Stimulated activated CD8-positive, alpha-beta memory T cell treated with anti-CD3 and anti-CD28 coated beads, Interleukin-7, amount 100 ng/mL, for 1 hour (primary cell): ENCODE measurements at places on chromosomes 5 and 9.

DNA sequence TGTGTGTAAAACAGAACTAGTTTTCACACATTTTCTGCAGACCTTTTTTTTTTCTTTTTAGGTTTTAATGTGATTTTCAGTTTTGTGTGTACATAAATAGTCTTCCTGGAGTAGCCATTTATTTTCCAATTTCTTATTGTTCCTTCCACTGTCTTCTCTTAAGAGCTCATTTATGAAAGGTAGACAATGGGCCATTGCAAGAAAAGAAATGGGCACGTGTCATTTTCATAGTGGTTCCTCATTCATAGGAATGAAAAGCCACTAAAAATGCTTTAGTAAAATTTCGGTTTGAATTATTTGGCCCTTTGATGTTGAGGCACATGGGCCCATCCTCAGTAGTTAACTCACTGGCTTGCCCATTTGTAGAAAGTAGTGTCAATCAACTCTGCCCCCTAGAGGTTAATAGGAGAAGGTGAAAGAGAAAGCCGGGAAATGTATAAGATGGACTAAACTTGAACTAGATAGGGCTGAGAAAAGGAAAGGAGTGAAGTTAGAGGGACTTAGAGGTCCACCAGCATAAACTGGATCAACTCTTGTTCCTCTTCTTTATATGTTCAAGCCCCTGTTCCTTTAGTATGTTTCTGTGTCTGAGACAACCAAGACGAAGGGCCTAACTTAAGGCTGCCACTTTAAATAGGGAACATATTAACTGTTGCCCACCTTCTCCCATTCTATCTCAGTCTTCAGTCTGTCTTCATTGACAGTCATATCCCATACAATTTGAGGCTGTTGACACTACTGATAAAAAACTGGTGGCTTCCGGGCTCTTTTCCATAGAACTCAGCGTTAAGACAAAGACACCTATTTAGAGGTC lies 72.6 kb downstream of the SMARCA2 start:
- DNase-seq: no peak

DNA sequence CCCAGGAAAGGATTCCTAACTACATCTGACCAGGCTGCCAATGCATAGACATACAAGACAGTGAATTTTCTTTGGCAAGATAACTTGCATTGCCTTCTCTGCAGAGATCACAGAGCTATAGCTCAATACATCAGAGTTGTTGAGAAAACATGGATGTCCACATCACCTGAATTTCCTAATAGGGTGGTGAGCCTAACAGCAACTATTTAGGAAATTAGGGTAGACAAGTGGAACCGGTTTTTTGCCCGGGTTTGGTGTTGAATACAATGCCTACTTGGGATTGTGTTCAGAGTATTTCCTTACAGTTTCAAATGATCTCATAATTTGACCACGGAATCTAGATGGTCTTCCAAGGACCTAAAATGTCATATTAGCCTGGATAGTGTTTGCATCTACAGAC lies 262.7 kb downstream of the KIF4B start:
- no peak for DNase-seq

GRCh38 chr5:69136293-69136692 lies 30.7 kb upstream of the CCNB1 start:
- no peak for DNase-seq

- no peak for DNase-seq
These were observed 39.8 kb downstream of the FOXI1 start for GRCh38 chr5:170145462-170145861.

- DNase-seq: no peak
These were observed 216.8 kb upstream of the TBC1D2 start for GRCh38 chr9:98472216-98472615.

GRCh38 chr9:12194731-12195130 lies 498.5 kb upstream of the TYRP1 start:
- DNase-seq: no peak

DNA sequence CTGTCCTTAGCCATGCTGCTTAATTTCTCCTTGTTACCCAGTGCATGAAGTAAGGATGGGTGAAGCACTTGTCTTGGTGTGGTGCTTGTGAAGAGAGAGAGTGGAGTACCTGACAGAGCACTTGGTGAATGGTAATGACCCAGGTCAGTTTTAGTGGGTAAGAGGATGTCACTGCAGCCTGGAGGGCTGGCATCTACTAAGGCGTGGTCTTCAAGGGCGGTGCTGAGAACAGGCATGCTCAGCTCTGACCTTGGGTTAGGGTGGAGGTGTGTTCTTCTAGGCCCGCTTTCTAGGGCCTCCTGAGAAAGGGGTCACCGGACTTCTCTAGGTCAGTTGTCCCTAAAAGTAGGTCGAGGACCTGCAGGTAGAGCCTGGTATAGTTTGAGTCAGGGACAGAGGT lies 25.7 kb downstream of the SH3GL2 start:
- no peak for DNase-seq

GRCh38 chr9:13372510-13372909 lies 93.0 kb upstream of the MPDZ start:
- DNase-seq: no peak

DNA sequence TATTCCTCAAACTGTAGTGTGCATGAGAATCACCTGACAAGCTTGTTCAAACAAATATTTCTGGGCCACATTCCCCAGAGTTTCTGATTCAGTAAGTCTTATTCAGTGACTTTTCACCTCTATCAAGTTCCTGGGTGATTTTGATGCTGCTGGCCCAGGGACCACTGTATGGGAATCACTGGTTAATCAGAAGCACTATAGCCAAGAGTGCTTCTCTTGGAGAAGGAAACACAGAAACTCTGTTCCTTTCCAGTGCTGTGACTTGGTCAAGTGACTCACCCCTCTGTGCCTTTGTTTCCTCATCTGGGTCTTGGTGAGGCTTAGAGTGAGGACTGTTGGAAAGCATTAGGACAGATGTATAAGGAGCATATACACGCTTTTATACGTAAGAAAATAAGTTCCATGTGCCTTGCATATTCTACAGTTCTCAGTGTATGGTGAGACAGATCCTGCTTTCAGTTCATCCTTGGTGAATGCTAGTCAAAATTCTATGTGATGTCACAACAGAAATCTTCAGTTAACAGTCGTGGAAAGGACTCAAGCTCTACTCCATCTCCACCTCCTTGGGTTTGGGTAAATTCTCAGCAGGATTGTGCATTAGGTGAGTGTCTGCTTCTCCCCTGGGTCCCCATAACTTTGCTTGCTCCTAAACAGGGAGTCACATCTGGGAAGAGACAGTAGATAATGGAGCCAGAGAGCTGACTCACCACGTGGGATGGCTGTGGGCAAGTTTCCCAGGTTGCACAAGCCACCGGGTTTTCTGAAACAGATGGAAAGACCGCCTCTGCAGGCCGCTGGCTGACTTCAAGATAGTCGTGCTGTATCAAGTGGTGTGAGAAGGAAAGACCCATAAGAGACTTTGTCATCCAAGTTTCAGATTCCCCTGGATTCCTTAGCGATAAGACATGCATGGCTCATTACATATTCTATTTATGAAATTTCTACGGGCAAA lies 117.0 kb downstream of the NXNL2 start:
- DNase-seq: no peak

DNA sequence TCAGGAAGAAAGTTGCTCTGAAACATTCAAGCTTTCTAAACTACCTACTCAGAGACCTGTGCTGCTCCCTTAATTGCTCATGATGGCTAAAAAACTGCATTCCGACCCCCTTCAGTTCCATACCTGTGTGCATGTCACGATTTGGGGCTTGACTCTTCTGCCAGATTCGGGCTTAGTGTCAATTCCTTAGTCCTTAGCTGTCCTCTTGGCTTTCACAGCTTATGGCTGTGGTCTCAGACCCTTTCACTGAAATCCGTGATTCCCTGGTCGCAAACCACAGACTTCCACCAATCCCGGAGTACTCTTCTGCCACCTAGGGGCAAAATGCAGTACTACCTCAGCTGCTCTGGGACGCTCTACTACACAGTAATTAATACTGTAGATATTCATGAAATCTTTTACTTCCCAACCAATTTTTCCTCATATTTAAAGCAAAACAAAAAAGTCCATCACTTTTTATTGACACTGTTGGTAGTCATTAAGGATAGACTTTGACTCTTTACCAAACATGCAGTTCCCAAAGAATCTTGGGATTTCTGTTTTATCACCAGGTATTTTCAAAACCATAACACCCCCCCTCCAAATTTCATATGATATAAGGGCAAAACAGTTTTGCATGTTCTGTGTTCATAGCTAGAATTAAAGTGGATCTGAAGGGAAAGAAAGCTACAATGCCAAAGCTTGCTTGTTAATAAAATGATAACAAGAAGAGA lies 617.4 kb downstream of the SLCO4C1 start:
- no peak for DNase-seq

- no peak for DNase-seq
These were observed 22.2 kb upstream of the ERAP2 start for GRCh38 chr5:96854067-96854466.

DNA sequence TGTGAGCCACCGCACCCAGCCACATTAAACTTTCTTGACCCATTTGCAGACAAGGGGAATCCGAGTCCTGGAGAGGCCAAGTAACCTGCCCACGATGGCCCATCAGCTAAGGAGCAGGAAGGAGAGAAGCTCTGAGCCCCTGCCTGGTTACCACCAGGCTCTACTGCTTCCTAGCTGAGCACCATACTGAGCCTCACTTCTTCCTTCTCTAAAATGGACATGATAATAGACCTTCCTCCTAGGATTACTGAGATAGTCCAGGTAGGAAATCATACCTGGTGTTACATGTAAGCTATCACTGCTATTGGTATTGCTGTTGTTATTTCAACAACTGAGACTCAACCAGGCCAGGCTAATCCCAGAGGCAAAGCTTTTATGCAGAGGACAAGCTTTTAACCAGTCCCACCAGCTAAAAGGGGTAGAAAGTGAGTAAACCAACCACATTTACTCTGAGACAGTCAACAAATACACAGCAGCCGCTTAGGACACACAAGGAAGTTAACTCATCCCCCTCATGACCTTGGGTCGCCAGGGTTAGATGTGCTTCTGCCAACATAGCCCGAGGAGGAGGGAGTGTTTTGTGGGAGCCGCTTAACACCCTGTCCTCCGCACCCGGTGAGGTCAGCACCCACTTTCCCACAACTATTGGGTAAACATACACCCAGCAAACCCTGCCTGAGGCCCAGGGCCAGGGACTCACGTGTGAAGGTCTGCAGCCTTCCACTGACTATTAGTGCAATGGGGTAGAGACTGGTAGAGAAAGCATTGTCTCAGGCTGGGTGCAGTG lies 20.6 kb upstream of the PTGES start:
- DNase-seq: no peak

DNA sequence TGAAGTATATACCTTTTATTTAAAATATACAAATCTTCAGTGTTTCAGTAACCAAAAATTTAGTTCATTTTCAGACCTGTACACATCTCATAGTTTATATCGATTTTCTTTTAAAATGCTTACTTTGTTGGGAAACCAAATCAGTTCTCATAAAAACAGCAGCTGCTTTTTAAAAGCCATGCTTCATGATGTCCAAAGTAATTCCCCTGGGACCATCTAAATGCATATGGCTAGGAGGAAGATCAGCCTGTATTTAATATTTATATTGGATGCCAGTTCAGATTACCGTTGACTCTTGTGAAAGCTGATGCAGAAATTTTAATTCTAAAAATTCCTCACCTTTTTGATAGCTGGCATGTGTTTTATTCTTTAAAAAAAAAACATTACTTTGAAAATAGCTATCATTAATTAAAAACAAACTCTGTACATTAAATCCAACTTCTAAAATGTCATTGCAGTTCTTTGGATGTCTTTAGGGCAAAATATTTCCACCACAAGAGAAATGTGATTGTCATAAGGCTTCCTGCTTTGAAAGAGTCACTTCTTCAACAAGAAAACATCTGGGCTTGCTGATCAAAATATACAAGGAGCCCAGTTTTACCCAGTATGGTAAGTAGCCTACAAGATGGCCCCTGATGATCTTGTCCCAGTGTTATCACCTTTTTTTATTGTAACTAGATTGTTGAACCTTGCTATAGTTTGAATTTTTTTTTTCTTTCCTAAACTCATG lies 1242.9 kb upstream of the CDH6 start:
- no peak for DNase-seq

- DNase-seq: no peak
These were observed 35.4 kb upstream of the IL17B start for GRCh38 chr5:149414405-149415065.

DNA sequence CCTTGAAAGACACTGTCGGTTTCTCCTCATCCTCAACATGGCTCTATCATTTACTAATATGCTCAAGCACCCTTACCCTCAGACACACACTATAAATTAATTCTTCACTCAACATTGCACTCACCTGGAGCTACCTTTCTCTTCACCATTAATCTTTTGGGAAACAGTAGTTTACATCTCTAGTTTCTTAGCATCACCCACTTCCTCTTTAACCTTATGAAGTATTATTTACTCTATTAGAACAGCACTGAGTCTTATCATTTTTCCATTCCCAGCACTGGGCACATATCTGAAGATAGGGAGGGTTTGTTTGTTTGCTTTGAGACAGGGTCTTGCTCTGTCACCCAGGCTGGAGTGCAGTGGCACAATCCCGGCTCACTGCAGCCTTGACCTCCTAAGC lies 213.5 kb downstream of the SMARCA2 start:
- no peak for DNase-seq

- DNase-seq: no peak
These were observed 7.7 kb upstream of the OCLN start for GRCh38 chr5:69484891-69485290.

- DNase-seq: no peak
These were observed 10.5 kb downstream of the IRF1 start for GRCh38 chr5:132480042-132480441.

GRCh38 chr5:23579566-23579965 lies 72.2 kb downstream of the PRDM9 start:
- DNase-seq: no peak

DNA sequence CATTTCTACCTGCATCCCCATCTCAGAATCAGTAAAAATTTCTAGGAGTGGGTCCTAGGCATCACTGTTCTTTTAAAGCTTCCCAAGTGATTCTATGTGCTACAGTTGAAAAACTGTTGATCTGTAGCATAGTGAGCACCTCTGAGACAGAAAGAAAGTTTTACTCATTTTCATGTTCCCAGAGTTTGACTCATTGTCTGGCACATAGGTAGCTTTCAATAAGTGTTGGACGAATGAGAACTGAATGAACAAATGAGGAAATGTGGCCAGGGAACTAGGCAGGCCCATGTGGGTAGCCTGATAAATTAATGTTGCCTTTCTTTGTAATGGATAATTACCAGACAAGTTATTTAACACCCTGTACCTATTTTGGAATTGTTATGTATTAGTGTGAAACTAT lies 33.8 kb downstream of the RNF180 start:
- DNase-seq: no peak

GRCh38 chr5:50889790-50890189 lies 223.4 kb downstream of the PARP8 start:
- DNase-seq: no peak

DNA sequence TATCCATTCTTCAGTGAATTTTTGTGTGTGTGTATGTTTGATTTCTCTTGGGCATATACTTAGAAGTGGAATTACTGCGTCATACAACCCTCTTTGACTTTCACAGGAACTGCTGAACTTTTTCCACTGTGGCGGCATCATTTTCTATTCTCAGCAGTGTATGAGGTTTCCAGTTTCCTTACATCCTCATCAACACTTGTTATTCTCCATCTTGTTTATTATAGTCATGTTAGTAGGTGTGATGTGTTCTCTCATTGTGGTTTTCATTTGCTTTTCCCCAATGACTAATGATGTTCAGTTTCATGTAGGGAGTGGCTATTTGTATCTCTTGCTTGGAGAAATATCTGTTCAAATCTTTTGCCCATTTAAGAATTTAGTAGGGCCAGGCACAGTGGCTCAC lies 2.6 kb downstream of the ZNF79 start:
- DNase-seq: no peak

GRCh38 chr5:74334762-74335384 lies 305.7 kb downstream of the ENC1 start:
- DNase-seq: no peak
